Hematopoietic multipotent progenitor cell (in vitro differentiated cells): ENCODE measurements at places on chromosomes 4 and X. TPM values are rescaled to one million over a fixed set of nuclear protein-coding genes. Genes with fewer than 3 reads are reported as not detected.

Gene ADAM29
- total RNA-seq = under 0.01 TPM

Gene UGT2A3
- not detected for total RNA-seq

DNA sequence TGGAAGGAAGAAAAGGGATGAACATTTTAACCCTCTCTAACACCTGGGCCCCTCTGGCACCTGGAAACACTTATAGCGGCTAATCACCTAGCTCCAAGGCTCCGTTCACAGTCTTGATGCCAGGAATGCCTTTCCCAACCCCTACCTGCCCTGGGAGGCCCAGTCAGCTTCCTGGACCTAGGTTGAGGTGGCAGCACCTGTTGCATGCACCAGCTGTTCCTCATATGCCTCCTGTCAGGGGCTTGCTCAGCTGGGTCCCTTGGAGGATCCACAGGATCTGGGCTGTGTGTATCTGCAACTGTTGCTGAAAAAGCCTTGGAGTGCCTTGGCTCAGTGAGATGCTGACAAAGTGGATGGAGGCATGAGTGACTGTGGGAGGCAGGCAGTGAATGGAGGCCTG is 4.4 kb downstream of the CFP start:
- no peak for DNase-seq

Gene BTK
- total RNA-seq = 37.7 TPM

Gene MAGEE1
- 2.4 TPM for total RNA-seq

- no peak for DNase-seq
Observed at GRCh38 chr4:137961051-137961438, 281.1 kb downstream of the SLC7A11 start.

DNA sequence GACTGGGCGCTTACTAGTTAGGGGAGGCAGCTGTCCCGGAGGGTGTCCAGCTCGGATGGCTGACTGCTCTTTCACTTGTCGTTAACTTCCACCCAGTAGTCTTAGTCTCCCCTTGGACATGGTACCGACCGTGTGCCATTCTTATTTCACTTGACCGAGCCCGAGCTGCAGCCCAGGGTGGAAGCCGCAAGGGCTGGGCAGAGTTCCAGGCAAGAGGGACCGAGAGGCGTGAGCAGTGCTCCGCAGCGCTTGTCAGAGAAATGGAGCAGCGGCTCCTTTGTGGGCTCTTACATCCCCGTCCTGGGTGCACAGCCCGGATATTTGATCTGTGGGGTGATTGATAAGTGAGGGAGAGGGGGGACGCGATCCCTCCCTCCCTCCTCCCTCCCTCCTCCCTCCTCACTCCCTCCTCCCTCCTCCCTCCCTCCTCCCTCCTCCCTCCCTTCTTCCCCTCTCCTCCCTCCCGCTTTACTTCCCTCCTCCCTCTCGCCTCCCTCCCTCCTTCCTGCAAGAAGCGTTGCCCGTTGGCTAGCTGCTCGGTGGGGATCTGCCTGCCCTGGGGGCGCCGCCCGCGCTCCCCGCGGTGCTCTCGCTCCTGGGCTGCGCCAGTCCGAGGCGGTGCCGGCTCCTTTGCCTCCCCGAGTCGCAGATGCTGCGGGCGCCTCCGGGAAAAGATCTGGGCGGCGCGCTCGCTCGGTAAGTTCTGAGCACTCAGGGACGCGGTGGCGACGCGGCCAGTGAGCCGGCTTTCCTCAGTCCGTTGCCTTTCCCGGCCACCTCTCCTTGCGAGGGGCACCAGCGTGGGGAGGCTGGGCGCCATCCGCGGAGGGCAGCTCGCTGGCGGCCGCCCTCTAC is at the start of gene SLITRK2:
Gene SLITRK2 (plus strand): TSS at position 499 of the 855 bp plus-strand sequence. CDS start 4,597 bp downstream, outside the sequence.
- peak; percentile 6 for DNase-seq

- no peak for DNase-seq
Observed at GRCh38 chr4:751676-752075, 46.0 kb downstream of the PCGF3 start.

DNA sequence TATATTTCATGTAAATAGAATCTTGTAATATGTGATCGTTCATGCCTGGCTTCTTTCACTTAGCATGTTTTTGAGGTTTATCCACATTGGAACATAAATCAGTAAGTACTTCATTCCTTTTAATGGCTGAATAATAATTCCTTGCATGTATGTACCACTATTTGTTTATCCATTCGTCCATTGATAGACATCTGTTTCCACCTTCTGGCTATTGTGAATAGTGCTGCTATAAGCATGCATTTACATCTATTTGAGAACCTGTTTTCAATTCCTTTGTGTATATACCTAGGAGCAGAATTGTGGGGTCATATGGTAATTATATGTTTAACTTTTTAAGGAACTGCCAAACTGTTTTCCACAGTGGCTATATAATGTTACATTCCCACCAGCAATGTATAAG is 356.7 kb upstream of the DIPK2B start:
- no peak for DNase-seq

DNA sequence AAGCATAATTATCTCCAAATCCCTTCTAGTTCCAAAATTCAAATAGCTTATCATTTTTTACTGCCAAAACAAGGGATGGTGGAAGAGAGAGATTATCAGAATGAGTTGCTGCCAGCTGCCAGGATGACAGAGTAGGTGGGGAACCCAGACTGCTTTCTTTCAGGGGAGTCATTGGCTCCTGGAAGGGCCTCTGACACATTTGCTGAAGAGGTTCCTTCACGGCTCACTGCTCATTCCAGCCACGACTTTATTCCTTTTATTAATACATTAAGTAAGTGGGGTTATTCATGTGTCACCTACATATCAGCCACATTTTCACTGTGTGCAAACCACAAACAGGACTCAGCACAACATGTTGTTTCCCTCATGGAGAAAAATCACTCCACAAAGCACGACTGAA is 12.7 kb upstream of the SMIM43 start:
- no peak for DNase-seq

DNA sequence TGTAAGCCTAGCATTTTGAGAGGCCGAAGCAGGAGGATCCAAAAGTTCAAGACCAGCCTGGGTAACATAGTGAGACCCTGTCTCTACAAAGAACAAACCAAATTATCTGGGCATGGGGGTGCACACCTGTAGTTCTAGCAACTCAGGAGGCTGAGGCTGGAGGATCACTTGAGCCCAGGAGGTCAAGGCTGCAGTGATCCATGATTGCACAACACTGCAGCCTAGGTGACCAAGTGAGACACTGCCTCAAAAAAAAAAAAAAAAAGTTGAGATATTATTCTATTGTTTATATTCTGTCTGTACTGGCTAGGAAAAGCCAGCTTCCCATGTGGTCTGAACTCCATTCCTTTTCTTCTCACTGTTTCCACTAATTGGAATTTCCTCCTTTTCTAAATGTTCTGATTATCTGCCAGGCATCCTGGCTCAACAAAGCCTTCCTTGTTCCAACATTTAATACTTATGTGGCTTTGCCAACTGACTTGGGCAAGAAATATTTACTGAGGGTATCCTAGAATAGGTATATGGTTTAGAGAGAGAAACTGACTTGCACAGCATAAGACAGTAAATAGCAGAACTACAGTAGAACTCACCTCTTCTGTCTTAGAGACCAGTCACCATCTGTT is 175.2 kb upstream of the ADAMTS3 start:
- no peak for DNase-seq

Gene RASGEF1B
- 15.1 TPM for total RNA-seq

GRCh38 chrX:33053001-33053400 is 158.3 kb downstream of the DMD start:
- DNase-seq = no peak

Gene SMIM31
- not detected for total RNA-seq
